ENCODE measurements at places on chromosomes 2 and 18.

DNA sequence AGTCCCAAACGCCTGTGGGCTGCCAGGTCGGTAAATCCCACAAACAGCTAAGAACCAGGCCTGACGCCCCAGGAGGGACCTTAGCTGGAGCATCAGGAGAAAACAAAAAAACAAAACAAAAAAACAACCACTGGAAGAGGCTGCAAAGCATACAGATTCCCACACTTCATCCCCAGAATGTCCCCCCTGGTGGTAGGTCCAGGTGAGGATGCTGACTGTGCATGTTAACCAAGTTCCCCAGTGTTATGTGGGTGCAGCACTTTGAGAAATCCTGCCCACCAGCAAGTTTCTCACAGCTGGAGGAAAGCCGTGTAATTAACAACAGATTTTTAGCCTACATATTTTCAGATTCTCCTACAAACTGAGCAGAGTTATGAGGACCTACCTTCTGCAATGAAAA is 15.1 kb downstream of the ST3GAL5 start:
- no peak for DNase-seq

DNA sequence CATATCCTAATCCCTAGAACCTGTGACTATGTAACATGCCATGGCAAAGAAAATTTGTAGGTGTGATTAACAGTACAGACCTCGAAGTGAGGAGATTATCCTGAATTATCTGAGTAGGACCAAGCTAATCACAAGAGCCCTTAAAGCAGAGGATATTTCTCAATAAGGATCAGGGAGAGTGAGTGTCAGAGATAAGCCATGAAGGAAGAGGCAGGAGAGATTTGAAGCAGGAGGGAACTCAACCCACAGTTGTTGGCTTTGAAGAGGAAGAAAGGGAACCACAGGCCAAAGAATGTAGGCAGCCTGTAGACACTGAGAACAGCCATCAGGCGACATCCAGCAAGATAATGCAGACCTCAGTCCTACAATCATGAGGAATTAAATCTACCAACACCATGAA is 229.3 kb downstream of the NBAS start:
- DNase-seq, result no peak

DNA sequence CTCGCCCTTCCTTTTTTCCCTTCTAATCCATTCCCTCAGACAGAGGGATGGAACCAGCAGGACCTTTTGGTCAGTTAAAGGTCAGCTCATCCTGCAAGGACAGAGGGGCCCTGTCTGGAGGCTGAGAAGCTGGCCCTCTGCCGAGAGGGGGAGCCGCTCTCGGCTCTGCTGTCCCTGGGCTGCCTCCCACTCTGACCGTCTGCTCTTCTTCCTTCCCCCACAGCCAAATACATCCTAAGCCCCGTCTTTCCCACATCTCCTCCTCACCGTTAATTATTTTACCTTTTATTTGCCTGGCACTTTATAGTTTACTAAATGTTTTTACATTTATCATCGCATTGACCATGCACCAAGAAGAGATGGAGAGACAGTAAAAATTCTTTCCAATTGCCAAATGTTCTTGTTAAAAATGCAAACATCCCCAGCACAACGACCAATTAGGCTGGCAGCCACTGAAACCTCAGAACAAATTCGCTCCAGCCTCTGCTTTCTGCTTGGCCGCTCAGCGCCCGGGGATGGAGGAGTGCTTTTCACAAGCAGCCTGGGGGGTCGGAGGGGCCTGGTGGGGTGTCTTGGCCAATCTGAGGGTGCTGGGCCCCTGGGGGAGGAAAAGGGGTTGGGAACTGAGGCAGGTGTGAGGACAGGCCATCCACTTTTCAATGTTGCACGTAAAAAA is 123.7 kb downstream of the TNS1 start:
- DNase-seq, result no peak

DNA sequence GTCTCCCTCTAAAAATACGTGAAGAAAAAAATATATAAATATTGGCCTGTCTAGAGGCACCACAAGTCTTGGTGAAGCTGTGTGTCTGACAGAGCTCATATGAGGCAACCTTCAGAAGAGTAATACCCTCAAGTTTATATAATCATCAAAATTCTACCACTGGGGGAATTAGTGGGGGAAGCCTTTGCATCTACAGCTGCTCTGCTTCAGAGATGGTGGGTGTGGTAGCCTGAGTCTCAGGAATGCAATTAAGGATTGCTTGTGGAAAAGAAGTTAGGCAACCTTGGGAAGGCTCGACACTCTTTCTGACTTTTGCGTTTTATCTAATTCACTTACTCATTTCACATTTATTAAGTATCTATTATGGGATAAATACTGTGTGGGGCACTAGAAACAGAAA is 17.4 kb downstream of the TPGS2 start:
- no peak for DNase-seq

- no peak for DNase-seq
These were observed 49.5 kb downstream of the PTPRM start for GRCh38 chr18:7616661-7617060.

DNA sequence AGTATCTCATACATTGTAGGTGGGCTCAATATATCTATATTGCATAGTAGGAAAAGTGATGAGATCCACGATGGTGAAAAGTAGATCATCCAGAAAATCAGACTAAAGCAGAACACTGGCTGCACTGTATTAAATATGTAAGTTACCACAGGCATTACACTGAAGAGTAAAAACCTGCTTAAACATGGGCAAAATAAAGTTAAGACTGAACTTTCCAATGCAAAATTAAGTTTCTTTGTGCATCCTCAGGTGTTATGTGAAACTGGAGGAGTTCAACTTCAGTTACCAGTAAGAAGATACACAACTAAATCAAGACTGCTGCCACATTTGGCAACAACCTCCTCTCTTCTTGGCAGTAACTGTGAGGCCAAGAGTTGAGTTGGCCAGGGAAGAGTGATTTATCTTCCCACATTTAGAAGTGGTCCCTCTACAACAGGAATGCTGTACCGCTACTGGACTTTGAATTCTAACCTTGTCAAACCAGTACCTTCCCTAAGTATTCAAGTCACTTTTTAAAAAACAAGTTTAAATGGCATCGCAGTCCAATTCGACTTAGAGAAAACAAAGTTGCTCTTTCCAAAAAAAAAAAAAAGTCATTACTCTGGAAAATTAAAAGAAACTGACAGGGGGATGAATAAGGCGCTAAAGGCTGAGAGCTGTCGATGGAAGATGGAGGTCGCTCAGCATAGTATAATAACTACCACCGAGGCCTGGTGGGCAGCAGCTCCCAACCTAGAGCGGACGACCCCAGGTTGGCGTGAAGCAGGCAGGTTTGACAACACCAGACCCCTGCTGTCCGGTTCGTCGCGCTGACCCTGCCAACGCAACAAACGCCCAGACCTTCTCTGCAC is 1.1 kb downstream of the MAP4K3 start:
- no peak for DNase-seq

GRCh38 chr18:60327880-60328279 is 44.7 kb downstream of the MC4R start:
- DNase-seq, result no peak

DNA sequence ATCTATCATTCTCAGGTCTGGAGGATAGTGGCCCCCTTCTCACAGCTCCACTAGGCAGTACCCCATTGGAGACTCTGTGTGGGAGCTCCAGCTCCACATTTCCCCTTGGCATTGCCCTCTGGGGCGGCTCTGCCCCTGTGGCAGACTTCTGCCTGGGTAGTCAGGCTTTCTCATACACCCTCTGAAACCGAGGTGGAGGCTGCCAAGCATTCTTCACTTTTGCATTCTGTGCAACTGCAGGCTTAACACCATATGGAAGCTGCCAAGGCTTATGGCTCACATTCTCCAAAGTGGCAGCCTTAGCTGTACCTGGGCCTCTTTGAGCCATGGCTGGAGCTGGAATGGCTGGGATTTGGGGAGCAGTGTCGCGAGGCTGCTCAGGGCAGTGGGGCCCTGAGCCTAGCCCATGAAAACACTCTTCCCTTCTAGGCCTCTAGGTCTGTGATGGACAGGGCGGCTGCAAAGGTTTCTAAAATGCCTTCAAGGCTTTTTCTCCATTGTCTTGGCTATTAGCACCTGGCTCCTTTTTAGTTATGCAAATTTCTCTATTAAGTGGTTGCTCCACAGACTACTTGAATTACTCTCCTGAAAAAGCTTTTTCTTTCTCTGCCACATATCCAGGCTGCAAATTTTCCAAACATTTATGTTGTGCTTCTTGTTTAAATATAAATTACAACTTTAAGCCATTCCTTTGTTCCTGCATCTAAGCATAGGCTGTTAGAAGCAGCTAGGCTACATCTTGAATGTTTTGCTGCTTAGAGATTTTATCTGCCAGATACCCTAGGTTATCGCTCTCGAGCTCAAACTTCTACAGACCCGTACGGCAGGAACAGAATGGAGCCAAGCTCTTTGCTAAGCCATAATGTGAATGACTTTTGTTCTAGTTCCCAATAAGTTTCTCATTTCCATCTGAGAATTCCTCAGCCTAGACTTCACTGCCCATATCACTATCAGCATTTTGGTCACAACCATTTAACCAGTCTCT is 206.5 kb downstream of the CPS1 start:
- no peak for DNase-seq

- DNase-seq, result no peak
These were observed 471.9 kb upstream of the TNP1 start for GRCh38 chr2:217331523-217332416.

DNA sequence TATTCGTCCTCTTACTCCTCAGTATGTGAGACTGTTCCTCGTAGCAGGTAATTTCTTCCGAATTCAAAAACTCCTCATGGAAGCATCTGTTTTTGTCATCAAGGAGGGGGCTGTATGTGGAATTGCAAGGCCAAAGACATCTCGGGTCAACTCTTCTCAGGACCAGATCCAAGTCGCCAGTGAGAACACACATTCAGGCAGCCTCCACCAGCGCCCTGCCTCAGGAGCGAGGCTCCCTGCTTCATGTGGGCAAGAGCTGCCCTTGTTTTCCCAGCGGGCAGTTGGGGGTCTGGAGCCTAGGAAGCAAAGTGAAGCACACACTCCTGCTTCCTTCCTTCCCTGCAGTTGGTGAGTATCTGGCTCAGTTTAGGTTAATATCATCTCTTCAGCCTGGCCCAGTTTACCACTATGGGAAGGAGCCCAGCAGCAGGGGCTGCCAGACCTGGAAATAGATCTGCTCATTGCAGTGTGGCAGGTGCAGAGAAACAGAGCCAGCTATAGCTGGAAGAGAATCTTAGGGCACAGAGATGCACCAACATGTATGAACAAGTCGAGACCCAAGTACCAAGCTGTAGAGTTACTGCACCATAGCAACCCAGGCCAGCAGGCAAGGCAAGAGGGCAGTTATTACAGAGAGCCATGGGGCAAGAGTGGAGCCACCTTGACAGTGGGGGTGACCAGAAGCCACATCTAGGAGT is 25.3 kb downstream of the TMEM127 start:
- no peak for DNase-seq

GRCh38 chr2:216057688-216058193 is 23.9 kb downstream of the PECR start:
- peak; percentile 61 for DNase-seq

- DNase-seq, result peak; percentile 22
These were observed 50.8 kb upstream of the TMEM87B start for GRCh38 chr2:112004253-112004645.

- DNase-seq, result no peak
These were observed 39.7 kb upstream of the LYPD6 start for GRCh38 chr2:149290662-149291061.

- no peak for DNase-seq
These were observed 238.5 kb downstream of the CELF4 start for GRCh38 chr18:37327063-37327577.

DNA sequence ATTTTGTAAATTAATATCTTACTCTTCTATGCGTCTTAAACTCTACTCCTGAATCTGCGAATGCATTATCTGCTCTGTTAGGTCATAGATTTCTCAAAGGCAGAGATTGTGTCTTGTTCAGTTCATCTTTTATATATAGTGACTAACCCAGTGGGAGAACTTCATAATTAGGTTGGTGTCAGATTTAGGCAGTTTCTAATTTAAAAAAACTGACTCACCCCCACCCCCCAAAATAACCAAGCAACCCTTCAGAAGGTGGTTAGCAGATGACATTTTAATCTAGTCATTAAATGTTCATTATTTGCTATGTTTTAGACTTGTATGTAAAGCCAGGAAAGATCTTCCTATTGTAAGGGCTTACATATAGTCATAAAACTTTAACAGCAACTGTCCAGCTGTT is 10.4 kb downstream of the SERPINB12 start:
- no peak for DNase-seq

- no peak for DNase-seq
These were observed 20.9 kb downstream of the GREB1L start for GRCh38 chr18:21262979-21263378.

DNA sequence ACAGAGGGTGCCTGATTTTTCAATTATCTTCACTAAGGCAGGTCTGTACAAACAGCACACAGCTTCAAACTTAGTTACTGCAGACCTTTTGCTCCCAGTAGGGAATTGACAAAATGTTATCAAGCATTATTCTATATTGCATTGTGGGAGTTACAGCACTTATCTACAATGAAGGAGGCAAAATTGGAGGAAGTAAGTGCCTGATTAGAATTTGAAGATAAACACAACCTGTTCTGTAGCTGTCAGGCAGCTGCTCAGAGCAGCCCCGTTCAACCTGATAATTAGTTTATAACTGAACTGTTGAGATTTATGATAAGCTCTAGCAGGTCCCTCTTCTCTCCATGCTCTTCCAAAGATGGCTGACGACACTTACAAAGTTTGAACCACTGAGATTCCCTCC is 364.4 kb upstream of the CYRIA start:
- DNase-seq, result no peak

GRCh38 chr18:31977270-31977872 is 34.4 kb upstream of the TRAPPC8 start:
- peak; percentile 60 for DNase-seq

- no peak for DNase-seq
These were observed 59.7 kb upstream of the GALNT5 start for GRCh38 chr2:157197848-157198247.

GRCh38 chr2:19137433-19137832 is 221.0 kb downstream of the OSR1 start:
- DNase-seq, result no peak

GRCh38 chr2:238886453-238887094 is 38.7 kb downstream of the TWIST2 start:
- no peak for DNase-seq

GRCh38 chr2:60303680-60304079 is 249.8 kb downstream of the BCL11A start:
- no peak for DNase-seq

- no peak for DNase-seq
These were observed 164.1 kb downstream of the SMAD7 start for GRCh38 chr18:48786455-48787202.
